Suppressor macrophage treated with lipopolysaccharide for 1 hour (primary cell): ENCODE measurements at places on chromosomes 3 and 15.

- DNase-seq: no peak
These were observed 7.2 kb upstream of the TIMP4 start for GRCh38 chr3:12165909-12166308.

DNA sequence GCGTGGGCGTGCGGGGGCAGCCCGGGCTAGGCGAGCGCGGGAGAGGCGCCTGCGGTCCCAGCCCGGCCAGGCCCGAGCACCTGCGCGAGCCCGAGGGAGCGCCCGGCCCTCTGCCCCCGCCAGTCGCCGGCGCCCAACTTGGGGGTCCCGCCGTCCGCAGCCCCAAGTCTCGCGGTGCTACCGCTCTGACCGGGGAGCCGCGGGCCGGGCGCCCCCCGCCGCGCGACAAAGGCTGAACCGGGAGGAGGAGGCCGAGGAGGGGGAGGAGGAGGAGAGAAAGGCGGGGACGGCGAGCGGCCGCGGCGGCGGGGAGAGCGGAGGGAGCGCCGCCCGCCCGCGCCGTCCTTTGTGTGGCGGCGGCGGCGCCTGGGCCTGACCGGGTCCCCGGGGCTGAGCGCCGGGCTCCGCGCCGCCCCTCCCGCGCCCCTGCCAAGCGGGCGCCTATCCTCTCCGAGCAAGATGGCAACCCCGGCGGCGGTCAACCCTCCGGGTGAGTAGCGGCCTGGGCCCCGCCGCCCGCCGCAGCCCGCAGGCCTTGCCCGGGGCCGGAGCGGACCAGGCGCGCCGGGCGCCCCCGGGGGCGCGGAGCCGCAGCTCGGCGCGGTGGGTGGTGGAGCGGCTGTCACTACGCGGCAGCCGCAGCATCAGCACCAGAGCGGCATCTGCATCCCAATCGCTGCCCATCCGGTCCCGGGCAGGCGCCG is at the start of gene ARNT2:
Gene ARNT2, plus strand, starts transcription at position 326 of the 704 bp plus-strand sequence. Its CDS starts 134 bp downstream, at position 460.
- DNase-seq: no peak

GRCh38 chr3:38088126-38089078 is 48.5 kb downstream of the ACAA1 start:
- no peak for DNase-seq

DNA sequence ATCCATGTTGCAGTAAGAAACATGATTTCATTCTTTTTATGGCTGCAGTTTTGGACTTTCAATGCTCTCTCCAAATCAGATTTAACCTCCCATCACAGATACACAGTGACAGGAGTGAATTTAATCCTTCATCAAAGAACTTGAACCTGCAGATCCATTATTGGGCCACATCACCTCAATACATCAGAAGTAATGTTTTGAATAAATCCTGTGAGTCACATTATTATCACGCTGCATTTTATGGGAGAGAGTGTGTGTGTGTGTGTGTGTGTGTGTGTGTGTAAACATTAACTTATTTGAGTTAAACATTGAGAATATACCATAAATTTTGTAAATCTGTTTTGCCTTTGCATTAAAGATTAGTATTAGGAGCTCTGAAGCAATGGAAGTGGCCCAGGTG is 316.7 kb downstream of the FOXP1 start:
- no peak for DNase-seq

- DNase-seq: no peak
These were observed 52.3 kb upstream of the ADAMTS9 start for GRCh38 chr3:64739971-64740631.

GRCh38 chr3:17313746-17314145 is 428.7 kb downstream of the TBC1D5 start:
- DNase-seq: no peak

- DNase-seq: no peak
These were observed 7.0 kb upstream of the CMC1 start for GRCh38 chr3:28234454-28234853.

DNA sequence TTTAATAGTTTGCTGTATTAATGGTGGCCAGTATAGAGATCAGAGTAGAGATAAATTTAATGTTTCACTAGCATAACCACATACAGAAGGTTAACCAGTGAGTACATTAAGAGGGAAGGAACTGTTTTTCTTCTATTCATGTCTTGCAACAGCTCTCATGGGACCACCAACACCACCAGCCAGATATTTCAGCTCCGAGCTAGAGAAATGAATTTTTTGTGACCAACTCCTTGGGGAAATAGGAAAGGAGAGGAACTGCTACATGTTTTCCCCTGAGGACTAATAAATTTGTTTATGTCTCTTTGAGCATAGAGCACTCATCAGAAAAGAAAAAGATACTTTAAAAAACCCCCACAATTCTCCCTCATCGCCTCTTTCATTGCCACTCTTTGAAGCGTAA is 247.5 kb downstream of the MBNL1 start:
- no peak for DNase-seq

DNA sequence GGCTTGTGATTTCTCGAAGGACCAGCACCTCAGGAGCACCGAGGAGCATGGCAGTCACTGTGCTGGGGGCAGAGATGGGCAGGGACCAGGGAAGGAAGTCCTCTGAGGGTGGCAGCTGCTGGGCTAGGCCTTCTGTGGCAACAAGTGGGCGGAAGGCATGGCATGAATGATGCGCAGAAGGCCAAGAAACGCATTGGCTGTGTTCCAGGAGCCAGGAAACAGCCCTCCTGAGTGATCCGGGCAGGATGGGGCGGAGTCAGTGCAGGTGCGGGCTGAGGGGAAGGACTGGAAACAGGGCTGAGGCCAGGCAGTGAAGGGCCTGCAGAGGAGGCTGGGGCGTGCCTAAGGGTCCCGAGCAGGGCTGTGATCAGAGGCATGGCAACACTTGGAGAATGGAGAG is 23.6 kb downstream of the MRPS11 start:
- DNase-seq: no peak

GRCh38 chr15:65312400-65312916 is 8.0 kb downstream of the RNU5B-1 start:
- DNase-seq: no peak

DNA sequence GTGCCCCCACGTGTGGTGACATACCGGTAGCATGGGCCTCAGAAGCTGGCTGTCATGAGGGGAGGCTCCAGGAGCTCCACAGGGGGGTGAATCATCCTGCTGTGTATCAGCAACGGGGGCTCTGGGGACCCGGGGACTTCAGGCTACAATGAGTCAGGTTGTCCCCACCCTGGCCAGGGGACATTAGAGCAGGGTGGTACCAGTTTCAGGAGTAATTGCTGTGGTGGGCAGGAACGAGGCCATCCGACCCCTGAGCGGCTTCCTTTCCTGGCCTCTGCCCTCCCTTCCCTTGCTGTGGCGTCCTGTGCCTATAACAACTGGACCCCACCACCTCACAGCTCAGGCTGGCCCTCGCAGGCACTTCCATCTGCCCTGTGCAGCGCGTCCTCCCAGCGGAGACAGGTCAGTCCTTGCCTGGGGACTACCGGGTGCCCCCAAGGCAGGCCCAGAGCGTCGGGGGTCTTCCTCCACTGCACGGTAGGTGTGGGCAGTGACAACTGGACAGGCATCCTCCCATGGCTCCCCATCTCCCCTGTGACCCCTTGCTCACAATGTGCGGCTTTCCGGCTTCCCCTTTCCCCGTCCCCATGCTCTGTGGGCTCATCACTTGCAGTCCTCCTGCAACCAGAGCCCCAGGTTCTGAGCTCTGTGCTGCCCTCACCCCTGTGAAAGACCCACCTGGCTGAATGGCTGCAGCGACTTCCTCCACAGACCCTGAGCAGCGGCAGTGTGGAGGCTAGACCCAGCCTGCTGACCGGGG is 57.0 kb downstream of the KLF15 start:
- DNase-seq: no peak

GRCh38 chr3:189160519-189161309 is 11.1 kb upstream of the TPRG1 start:
- DNase-seq: no peak

GRCh38 chr15:97972366-97972765 is 11.9 kb downstream of the ARRDC4 start:
- no peak for DNase-seq

- no peak for DNase-seq
These were observed 304.4 kb downstream of the FGF12 start for GRCh38 chr3:192422997-192423342.

- DNase-seq: no peak
These were observed 231.6 kb downstream of the XXYLT1 start for GRCh38 chr3:195039180-195039843.

GRCh38 chr15:90645873-90646575 is 71.1 kb upstream of the BLM start:
- DNase-seq: no peak

DNA sequence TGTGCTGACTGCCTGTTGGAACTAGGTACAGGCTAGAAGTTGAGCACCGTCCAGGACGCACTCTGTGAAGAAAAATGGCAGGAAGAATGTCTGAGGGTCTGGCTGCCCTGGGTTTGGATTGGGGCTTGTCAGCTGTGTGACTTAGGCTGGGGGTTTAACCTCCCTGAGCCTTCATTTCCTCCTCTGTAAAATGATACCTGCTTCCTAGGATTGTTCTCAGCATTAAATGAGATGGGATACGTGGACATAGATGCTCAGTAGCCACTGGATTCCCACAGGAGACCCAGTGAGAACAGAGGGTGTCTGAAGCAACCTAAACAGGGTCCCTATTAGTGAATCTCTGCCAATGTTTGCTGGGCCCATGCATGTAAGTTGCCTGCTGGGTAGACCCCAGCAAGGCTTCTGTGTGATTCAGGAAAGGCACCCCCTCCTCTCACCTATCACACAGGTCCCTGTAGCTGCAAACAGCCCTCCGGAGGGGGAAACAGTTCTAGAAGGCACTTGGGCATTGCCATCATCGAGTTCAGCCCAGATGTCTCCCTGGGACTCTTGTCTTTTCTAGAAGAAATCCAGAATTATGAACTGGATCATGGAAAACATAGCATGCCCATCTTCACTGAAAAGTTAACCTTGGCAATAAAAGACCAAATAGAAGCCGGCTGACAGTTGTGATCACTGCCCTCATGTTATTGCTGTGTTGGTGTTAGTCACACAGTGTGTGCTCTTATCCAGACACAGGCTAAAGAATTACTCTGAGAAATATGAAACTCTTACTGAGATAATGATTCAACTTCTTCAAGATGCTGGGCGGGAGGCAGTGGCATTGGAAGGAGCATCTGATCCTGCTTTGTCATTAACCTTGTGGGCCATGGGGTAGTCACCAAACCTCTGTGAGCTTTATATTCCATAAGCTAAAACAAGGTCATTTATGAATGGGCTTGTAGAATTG is 64.5 kb downstream of the SMAD6 start:
- DNase-seq: peak; percentile 36

GRCh38 chr3:129571605-129572547 is 28.9 kb downstream of the H1-8 start:
- DNase-seq: no peak

DNA sequence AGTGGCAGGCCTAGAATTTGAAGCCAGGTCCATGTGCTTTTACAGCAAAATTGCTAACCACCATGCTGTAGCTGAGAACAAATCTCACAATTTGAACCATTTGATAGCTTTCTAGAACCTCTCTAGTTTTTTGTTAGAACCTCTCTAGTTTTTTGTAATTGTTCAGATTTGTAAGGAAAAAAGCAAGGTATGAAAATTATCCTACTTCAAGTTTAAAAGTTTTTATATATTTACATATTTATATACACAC is 9.8 kb downstream of the GXYLT2 start:
- DNase-seq: no peak

- no peak for DNase-seq
These were observed 31.2 kb upstream of the ALDH1L1 start for GRCh38 chr3:126211569-126211968.

- DNase-seq: no peak
These were observed 428.8 kb upstream of the ONECUT1 start for GRCh38 chr15:53218666-53219580.

GRCh38 chr3:21273259-21274025 is 477.6 kb downstream of the ZNF385D start:
- DNase-seq: no peak

- no peak for DNase-seq
These were observed 60.5 kb downstream of the SENP2 start for GRCh38 chr3:185646382-185647133.

DNA sequence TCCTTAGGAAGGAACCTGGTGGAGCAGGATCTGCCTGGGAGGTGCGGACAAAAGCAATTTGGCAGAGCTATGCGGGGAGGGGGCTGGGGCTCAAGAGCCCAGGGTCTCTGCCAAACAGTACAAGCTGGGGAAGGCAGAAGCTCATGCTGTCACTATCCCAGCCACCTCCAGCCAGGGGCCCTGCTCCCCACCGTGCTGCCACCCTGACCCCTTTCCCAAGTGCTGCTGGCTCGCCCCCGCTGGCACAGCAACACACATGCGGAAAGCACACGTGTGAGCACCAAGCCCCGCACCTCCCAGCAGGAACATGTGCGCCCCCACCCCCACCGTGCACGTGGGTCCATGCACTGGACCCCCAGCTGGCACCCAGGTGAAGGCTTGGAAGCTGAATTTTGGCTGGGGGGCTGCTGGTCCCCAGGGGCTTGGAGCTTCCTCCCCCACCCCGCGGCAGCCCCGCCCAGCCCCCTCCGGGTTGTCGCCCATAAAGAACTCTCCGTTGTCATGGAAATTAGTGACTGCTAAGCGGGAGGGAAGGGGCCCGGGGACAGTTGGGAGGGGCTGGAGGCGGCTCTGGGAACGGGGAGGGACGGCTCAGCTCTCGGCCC is 742 bp downstream of the CAMKV start:
- DNase-seq: no peak

GRCh38 chr3:10547841-10548783 is 42.7 kb upstream of the ATP2B2 start:
- DNase-seq: no peak

- no peak for DNase-seq
These were observed 60.4 kb downstream of the SPSB4 start for GRCh38 chr3:141111364-141112155.
